ENCODE measurements at places on chromosomes 11 and 22.
A peak's percentile ranks its signal among the peaks of the same experiment; 100 is the strongest.

- no peak for DNase-seq
These were observed 3.4 kb downstream of the PTPRJ start for GRCh38 chr11:47983464-47984397.

- DNase-seq: no peak
These were observed 1476.5 kb downstream of the TBC1D22A start for GRCh38 chr22:48238966-48239365.

- DNase-seq: no peak
These were observed 15.6 kb downstream of the PISD start for GRCh38 chr22:31646186-31647019.

DNA sequence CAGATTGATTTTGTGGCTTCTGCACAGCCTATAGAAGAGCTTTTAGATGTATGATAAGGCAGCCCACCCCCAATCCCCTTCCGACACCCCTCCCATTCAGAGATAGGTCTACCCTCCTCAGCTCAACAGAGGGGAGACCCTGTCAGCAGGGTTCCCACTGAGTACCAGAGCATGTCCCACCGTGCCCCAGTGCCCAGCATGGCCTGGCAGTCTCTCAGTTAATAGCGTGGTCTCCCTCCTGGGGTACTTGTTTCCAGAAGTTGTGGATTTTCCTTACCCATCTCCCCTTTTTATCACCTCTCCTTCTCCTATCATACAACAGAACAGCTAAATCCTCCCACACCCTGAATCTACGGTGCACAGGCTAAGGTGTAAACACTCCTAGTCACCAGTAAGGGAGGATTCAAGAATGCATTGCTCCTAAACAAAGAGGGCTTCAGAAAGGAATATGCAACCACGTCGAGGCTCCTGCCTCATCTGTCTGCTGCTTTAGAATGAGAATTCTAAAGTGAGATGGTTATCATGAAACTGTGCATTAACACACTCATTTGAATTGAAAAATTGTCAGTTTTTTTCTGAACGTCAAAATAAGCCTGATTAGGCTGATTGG, 6.7 kb downstream of the PLAAT2 start:
- DNase-seq: no peak

DNA sequence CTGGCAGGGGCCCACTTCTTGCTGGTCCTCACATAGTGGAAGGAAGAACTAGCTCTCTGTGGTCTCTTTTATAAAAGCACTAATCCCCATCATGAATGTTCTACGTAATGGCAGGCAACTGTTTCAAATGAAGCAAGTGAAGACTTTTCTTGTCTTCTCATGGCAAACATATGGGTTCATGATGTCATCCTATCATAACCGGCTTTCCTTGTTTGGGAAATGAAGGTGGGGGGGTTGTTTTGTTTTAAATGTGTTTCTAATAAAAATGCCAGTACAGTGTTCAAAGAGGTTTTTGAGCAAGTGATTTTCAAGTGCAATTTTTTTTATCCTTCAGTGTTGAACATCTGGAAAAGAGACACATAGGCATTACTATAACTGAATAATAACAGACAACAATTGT, 33.4 kb downstream of the REXO2 start:
- no peak for DNase-seq

GRCh38 chr22:32075997-32076760, 33.1 kb downstream of the SLC5A1 start:
- no peak for DNase-seq

- DNase-seq: no peak
These were observed 36.8 kb downstream of the KIRREL3 start for GRCh38 chr11:126963603-126964363.

- DNase-seq: peak; percentile 32
These were observed 572 bp upstream of the APLP2 start for GRCh38 chr11:130068986-130069658.

- no peak for DNase-seq
These were observed 92.9 kb downstream of the DYNC2H1 start for GRCh38 chr11:103202048-103202651.

DNA sequence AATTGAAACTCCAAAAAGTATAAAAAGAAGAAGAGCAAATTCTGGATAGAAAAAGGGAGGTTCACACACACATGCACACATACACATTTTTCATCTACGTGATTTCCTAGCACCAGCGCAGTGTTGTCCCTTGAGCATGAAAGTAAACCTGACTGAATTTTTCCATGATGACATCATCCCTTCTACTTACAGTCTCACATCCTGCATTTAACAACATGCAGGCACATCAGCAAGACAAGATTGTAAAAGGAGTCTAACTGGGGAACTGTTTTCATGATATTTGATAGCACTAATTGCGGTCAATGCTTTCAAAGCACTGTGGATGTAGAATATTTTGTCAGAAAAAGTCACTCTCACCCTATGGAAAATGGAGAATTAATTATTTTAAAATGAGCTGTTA, 36.6 kb downstream of the GAS2 start:
- DNase-seq: no peak

GRCh38 chr11:82462608-82463242, 270.9 kb downstream of the FAM181B start:
- DNase-seq: no peak

DNA sequence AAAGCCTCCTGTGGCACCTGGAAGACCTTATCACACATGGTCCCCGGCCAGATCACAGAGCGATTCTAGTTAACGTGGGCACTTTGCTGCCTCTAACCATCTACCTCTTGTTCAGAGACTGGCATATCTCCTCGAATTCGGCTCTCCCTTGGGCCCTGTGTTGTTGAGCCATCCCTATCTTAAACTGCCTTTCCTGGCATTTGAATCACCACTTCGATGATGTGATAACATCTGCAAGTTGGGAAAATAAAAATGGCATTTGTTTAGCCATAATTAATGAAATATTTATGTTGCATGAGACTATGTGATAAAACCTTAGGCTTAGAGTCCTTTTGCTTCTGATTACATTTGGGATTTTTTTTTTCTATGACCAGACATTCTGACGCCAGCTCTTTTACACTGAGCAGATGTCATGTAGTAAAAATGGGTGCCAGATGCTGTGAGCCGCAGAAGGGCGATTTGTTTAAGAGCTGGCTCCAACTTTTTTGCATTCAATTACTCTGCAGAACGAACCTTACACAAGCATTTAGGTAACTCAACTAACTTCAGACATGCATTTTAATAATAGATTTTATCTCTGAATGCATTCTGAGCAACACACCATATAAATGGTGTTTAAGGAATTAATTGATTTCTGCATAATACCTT, 58.5 kb upstream of the PARVA start:
- no peak for DNase-seq

GRCh38 chr22:37981282-37982011, 2.9 kb downstream of the SOX10 start:
- no peak for DNase-seq

- no peak for DNase-seq
These were observed 11.2 kb downstream of the IL10RA start for GRCh38 chr11:117997406-117997805.

DNA sequence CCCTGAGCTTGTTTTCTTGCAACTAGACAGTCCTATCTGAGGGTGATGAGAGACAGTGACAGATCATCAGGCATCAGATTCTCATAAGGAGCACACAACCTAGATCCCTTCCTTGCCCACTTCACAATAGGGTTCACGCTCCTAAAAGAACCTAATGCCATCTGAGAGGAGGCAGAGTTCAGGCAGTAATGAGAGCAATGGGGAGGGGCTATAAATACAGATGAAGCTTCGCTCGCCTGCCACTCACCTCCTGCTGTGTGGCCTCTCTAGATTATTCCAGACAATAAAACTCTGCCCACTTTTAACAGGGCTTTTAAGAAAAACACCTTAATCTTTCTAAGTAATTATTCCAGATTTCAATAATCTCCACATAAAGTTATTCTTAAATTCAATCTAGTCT, 43.9 kb upstream of the PAK1 start:
- no peak for DNase-seq

DNA sequence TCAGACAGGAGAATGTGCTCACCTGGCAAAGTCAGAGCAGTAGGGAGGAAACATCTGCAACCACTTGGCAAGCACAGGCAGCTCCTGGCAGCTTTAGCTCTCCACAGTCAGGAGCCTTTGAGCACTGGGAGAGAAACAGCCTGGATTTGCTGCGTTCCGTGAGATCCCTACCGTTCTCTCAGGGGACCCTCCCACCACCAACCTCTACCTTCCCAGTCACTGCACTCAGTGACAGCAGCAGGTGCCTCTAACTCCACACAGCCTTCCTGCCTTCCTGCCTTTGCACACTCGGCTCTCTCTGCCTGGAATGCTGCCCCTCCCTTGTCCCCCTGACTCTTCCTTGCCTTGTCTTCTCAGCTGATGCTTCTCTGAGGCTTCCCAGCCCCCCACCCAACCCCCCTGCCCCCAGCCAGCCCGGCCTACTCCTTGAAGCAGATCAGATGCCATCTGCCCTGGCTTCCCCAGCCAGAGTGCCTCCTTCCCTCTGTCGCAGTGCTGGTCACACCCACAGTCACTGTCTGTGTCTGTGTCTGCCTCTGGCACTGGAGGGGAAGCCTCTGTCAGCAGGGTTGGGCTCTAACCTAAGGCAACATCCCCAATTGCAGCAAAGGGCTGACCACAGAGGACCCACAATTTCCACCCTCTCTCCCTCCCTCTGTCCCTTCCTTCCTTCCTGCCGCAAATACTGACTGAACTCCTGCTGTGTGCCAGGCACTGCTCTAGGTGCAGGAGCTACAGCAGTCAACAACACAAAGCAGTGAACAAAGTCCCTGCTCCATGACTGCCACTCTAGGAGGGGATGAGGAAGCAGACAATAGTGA, 14.9 kb upstream of the TSKU start:
- no peak for DNase-seq

DNA sequence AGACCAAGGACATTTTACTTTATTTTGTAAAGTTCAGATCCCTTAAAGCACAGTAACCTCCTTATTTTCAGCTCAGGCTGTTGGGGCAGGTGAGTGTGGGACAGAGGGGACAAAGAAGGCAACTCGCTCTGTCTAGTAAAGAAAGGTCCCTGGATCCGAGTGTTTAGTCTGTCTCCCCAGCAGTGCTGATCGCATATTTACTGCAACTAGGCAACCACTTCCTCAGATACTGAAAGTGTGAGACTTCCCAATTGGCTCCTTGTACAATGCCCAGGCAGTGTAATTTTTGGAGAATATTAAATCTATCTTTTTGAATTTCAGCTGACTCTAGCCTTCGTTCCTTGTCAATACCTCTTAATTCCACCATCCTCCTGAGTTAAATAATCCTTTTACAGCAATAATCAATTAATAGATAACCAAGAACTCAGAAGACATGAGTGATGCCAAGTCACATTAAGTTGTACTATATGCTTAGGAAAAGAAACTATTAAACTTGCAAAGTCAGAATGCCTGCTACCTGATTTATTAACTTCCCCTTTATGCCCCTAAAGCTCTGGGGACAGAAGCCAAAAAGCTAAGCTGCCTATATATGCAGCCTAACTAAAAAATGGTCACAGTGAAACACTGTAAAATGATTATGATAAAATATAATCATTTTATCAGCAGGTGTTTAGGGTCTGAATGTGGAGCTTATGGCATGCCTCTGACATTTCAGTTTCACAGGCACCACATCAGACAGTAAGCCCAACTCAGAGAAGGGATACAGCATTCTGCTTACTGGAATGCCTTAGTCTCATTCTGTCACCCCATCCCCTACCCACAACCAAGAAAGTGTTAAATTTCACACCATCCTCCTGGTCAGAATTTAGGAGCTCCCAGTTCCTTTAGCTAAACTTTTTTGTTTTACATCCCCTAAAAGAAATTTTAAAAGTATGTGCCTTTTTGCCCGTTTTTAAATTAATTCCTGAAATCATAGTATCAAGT, 138.7 kb downstream of the TRIM44 start:
- DNase-seq: no peak

DNA sequence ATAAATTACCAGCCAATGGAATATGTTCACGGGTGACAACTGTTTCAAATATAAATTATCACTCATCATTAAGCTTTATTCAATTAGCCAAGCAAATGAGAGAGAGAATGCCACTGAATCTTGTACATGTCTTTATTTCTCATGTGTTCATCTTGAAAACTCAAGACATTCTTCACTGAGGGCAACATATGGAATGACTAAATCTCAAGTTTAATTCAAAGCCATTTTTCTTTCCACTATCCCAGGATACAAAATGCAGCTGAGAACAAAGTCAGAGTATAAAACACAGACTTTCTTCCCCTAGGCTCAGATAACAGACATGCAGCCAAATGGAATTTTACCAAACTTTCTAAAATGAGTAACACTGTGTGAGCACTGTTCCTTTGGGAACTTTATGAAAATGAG, 12.1 kb upstream of the BBOX1 start:
- DNase-seq: no peak

GRCh38 chr11:22460181-22460580, 122.0 kb downstream of the SLC17A6 start:
- no peak for DNase-seq

DNA sequence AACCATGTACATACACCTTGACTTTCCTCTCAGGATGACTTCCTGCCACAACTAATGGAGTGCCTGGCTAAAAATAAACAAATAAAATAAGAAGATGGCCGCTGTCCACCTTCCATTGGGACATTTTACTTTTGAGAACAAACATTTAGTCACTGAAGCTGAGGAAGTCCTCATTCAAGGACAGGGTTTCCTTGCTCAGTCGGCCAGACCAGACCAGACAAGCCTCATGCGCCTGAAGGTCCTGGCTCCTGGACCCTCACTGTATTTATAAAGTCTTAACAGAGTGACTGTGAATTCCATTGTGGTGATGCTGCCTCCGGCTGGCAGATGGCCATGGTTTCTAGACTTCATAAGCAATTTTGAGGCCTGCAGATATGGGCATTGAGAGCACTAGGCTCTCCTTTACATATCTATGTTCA, 114.5 kb downstream of the MAML2 start:
- DNase-seq: no peak

- DNase-seq: no peak
These were observed 209.2 kb downstream of the CSNK2A3 start for GRCh38 chr11:11143849-11144248.

GRCh38 chr22:30922151-30922611, 46.4 kb downstream of the MORC2 start:
- peak; percentile 62 for DNase-seq

- peak; percentile 92 for DNase-seq
These were observed at the start of gene COMMD9 for GRCh38 chr11:36289226-36289852. TSS of gene COMMD9 (minus strand) at chr11:36289424. CDS start at chr11:36289412, 12 bp downstream.

Data from T follicular helper cell (primary cell).